T47D (cell line): ENCODE measurements at places on chromosomes 2 and 18.
A peak's percentile ranks its signal among the peaks of the same experiment; 100 is the strongest.

DNA sequence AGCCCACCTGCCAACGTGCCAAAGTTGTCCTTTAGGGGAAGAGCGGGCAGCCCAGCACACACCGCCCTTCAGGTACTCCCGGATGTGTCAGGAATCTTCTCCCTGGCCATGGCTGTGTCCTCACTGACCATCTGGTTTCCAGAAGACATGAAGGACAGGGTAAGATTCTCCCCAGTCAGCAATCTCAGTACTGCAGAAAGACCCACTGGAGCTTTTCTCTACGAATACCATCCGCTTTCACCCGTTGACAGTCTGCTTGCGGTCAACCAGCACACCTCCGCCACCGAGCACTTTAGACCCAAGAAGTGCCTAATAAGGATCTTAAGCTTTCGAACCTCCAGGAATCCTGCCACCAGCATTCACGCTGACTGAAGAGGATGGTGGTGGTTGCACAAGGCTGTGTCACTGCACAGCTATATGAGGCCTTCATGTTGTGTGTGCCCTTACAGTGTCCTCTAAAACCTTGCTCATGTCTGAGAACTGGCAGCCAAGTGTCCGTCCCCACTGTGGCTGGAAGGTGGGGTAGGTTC is 42.7 kb upstream of the ITM2C start:
- DNase-seq: no peak

DNA sequence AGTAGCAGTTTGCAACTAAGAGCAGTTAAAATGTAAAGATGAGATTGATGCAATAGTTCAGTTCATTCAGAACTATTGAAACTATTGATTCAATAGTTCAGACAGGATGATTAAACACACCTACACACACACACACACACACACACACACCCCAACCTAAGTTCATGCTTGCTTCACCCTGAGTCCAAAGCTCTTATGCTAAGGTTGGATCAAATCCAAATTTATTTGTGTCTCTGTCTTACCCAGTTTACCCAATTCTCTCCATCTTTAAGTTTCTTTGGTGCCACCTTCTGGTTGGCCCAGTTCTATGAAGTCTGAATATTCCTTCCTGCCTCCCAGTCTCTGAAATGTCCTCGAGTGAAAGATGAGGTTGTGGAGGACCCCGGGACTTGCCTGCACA is 5.1 kb downstream of the SERPINB8 start:
- DNase-seq: peak; percentile 58

DNA sequence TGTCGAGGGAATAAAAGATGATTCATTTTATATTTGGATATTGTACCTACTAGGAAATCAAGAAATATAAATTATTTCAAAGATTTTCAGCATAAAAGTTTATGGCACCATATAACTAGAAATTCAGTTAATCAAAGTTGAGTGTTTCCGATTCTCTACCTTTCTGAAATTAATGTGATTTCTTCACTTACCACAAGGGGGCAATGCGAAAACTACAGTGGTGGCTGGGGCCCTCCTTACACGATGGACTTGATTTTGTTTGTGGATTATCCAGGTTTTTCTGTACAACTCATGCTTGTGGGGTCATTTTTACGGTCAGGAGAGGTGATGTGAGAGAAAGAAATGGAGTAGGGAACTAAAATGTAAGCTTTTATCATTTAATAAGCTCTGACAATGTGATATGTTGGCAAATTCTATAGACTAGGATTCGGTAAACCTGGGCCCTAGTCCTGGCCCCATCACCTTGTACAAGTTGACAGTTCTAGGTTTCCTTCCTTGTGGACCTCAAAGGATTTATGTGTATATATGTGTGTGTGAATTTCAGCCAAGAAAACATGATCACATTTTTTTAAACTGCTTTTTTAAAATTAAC is 47.6 kb downstream of the G6PC2 start:
- peak; percentile 14 for DNase-seq

- no peak for DNase-seq
Measured at GRCh38 chr2:96788442-96789244, 27.4 kb upstream of the CNNM3 start.

DNA sequence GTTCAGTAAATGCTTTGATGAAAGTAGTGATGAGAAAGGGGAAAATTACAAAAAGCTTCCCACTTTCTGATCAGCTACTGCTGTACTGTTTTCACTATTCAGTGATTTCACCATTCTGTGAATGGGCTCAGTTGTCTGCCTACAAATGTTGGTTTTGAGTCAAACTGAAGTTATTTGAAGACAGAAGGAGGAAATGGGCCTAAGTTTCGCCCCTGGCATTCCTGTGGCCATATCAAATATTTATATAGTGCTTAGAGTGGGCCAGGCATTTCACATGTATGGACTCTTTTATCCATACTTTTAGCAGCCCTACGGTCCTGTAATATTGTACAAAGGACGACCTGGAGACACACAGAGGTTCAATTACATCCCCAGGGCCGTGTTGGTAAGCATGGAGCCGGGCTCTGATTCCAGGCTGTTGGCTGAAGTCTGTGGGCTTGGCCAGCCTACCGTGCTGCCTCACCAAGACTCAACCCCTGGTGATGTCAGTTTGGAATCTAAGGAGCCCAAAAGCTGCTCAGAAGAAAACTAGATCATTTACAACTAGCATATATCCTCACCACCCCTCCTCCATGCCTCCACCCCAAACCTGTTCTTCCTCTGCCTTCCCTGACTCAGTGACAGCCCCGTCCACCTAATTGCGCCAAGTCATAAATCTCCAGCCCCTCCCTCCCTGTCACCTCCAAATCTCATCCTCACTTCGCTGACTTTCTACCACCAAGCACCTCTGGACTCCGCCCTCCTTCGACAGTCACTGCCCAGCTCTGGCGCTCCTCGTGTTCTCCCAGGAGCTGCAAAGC is 10.1 kb upstream of the GRHL1 start:
- DNase-seq: no peak

DNA sequence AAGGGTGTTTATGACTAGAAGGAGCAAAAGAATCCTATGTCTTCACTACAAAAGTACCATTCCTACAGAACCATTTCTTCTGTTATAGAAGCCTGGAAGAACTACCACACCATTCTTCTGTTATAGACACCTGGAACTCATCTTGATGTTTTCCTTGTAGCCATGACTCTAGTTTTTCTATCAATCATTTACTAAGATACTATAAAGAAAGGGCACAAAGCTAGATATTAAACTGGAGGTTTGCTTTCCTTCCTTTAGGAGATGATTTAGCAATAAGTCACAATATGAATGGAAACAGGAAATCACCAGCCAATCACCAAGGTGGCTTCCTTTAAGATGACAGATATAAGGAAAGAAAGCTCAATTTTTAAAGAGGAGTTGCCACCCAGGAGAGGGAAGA is 100.3 kb upstream of the NEUROD1 start:
- no peak for DNase-seq

DNA sequence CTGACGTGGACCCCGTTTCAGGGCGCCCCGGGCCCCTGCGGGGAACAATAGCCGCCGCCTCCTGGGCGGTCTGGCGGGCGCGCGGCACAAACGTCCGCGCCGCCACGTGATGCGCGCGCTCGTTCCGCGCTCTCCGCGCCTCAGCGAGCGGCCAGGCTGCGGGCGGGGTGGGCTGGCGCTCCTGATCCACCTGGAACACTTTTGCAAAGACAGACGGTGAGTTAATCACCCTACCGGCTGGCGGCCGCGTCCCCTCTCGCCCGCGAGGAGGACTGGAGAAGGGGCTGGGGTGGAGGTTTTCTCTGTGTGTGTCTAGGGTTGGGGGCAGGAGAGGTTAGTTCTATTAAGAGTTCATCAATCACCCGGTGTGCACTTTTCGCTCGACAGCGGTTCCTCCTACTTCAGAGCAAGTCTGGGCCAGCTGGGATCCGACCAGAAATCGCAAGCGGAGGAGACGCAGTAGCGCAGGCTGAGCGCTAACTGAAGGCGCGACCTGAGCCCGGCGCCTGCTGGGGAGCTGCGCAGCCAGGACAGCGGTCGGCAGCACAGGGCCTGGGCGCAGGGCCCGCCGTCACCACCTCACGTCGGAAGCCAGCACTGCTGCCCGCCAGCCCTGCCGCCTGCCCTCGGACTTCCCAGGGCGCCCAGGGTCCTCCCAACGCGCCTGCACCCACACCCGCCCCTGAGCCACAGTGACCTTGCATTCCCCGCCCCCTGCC is 10.3 kb upstream of the HOXD1 start:
- DNase-seq: no peak

DNA sequence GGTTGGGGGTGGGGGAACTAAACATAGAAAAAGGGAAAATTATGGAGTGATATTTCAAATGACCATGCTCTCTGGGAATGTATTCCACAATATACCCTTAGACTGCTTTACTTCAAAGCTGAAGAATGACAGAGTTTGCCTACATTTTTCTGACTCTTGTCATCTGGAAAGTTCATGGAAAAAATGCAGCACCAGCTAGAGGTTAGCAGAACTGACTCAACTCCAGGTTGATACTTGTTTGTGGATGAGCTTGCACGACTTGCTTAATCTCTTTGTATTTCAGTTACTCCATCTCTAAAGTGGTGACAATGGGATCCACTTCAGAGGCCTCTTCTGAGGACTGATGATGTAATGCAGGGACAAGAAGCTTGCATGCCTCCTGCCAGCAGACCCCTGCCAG is 824.0 kb upstream of the ID2 start:
- DNase-seq: no peak

DNA sequence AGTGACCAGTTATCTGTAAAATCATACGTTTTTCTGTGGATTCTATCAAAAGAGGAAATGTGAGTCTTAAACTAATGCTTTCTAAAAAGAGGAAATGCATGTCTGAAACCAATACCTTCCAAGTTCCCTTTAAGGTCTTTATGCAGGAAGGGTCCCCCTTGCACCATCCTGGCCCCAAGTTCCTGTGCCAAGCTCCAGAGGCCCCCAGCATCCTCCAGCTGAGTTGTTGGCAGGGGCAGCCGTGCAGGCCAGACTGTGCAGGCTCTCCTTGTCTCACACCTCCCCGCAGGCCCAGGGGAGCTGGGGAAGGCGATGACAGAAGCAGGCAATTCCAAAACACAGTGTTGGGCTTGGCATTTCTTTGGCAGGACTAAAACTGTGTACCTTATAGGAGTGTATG is 39.2 kb downstream of the DPYSL5 start:
- no peak for DNase-seq

DNA sequence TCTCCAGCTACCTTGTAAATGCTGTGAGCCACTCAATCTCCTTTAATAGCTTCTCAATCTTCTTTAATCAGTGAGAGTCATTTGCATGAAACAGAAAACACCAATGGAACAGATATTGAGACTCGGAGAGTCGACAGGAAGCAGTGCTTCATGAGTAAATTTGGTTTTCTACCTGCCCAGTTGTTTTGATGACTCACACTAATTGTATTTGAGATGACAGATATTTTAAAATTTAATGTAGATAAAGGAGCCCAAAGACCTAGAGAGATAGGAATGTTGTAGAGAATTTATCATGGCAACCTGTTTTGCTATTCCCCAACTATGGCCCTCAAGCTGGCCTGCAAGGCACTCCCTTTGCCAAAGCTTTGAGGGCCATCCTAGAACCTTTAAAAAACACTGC is 119.1 kb downstream of the CDC42EP3 start:
- DNase-seq: no peak

DNA sequence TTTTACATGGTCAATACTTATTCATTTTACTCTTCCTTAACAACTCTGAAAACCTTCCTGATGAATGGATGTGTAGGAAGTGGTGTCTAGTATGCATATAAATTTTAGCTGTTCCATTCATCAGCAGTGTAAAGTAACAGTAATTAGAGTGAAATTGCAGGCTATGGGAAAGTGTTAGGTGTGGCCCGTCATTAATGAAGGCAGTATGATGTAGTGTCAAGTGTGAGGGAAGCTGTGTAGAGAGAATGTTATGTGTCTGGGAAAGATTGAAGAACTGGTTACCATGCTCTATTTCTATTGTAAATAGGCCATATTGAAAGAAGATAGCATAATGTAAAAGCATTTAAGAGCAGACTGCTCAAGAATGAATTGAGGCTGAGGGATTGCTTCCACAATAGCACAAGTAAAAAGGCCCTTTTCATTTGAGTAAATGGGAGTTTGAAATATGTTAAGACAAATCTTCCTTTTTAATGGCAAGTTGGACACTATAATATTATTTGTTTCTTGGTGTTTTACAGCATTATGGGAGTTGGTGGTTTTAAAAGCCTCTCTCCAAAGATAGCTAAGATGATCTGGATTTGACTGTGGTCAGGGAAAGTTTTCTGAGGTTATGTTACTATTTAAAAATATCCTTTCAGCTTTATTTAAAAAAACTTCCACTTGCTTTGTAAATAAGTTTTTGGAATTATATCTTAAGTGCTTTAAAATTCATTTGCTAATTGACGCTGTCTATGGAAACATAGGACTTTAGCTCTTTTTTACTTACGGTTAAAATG is 401.0 kb upstream of the ZEB2 start:
- DNase-seq: no peak

DNA sequence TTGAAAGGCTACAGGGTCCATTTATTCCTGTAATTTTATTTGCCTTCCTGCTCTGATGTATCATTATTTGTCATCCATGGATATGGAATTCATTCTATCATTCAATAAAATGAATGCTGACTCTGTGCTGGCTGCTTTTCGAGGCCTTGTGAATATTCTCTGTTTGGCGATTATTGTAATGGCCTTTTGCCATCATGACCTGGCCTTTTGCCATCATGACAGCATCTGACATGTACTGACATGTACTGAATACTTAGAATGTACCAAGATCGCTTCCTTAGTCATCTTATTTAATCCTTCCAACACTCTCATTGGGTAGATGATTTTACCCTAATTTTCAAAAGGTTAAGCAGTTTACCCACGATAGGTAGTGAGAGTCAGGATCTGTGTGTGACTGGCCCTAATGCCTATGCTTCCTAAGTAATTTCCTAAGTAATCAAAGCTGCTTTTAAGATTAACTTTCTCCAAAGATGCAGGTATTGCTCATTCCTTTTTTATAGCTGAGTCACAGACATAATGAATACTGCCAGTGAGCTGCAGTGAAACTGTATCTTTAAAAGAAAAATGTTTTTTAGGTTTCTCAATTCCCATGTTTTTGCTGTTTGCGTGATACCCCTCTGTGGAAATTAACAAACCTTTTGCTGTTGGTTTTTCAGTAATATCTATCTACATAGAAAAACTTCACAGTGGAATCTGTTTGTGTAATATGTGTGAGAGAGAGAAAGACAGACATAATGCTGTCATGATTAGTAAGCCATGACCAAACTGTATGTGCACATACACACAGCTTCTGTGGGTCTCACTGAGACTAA is 127.8 kb downstream of the CERS6 start:
- no peak for DNase-seq

DNA sequence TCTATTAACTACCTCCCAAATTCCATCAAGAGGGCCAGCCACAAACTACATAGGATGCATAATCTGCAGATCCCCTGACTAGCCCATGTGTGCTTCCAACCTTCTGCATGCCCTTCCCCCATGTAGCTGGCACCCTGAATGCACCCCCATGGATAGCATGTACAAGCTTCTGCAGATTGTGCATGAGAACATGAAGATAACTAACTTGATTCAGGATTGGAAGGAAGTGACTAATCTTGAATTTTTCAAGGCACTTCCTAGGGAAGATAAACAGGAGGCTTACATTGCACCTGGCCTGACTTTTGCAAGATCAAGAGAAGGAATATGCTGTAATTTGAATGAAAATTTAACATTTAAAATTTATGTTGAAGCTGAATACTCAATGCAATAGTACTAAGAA is 66.7 kb downstream of the CDC42EP3 start:
- no peak for DNase-seq
